ENCODE measurements at places on chromosomes 1 and 21.
A peak's percentile ranks its signal among the peaks of the same experiment; 100 is the strongest.

DNA sequence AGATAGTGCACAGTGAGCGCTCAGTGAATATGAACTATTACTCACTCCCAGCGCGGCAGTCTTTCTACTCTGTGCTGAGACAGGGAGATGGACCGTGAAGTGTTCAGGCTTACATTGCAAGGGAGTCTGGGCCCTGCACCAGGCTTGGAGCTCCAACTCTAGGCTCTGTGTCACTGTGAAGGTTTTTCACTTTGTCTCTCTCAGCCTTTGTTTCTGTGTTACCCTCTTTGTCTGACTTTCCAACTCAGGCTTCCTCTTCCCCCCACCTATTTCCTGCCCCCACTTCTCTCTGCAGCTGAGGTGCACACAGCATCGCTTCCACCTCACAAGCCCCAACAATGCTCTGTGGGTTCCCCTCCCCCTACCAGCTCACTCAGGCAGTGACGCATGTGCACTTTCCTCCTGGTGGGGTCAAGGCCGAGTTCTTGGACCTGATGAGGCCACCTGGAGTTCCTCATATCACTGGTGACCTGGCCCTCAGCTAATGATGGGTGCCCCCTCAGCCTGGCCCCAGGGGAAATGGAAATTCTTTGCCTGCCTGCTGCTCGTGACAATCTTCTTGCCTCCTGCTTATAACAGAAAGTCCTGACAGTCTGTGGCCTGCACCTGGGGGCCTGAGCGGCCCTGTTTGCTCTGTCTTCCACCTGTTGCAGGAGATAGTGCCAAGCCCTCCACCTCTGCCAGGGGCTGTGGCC lies 1.1 kb upstream of the LCK start:
- DNase-seq, result peak; percentile 58

GRCh38 chr1:196723325-196724185 lies 51.1 kb upstream of the CFHR3 start:
- peak; percentile 53 for DNase-seq

DNA sequence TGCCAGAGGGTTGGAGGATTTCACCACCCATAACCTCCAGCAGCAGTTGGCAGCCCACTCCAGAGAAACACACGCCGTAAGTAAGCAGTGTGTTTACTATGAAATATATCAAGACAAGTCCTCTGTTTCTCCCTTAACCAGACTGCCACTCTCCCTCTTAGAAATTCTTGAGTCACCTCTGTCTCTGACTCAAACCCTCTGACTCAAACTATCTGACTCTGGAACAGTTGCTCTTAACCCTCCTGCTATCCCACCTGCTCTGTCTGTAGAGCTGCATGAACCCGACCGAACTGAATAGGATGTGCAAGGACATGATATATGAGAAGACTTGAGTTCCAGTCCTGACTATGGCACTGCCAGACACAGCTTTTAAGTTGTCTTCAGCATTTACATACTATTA lies 14.1 kb downstream of the INPP5B start:
- peak; percentile 80 for DNase-seq

DNA sequence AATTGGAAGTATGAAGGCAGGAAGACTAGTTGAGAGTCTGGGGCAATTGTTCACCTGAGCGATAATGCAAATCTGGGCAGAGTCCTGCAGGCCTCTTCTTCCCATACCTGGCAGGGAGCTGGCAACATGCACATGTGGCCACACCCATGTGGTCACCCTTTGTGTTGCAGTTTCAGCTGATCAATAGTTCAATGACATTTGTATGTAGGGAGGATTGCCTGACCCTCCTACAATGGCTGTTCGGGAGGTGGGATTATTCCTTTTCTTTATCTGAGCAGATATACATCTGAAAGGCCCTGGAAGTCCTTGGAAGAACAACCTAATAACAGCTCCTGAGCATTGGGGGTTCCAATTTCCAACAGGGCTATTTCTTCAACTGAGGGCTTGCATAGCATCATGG lies 15.2 kb upstream of the TRIM45 start:
- DNase-seq, result no peak

DNA sequence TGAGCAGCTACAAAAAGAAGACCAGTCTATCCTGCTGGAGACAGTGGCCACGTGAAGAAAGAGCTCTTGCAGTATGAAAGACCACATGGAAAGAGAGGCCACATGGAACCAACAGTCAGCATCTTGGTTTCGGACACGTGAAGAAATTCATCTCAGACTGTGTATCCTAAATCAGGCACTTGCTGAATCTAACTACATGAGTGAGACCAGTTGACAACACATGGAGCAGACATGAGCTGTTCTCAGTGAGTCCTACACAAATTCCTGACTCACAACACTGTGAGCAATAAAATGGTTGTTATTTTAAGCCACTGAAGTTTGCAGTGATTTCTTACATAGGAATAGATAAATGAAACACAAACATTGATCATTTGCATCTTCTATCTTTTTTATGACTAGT lies 2.4 kb upstream of the TAF1A start:
- peak; percentile 50 for DNase-seq

- DNase-seq, result peak; percentile 61
Observed at GRCh38 chr1:32335790-32336590, at the start of gene MARCKSL1. Gene MARCKSL1 (minus strand): TSS chr1:32336233. CDS start chr1:32336033, 200 bp downstream.

DNA sequence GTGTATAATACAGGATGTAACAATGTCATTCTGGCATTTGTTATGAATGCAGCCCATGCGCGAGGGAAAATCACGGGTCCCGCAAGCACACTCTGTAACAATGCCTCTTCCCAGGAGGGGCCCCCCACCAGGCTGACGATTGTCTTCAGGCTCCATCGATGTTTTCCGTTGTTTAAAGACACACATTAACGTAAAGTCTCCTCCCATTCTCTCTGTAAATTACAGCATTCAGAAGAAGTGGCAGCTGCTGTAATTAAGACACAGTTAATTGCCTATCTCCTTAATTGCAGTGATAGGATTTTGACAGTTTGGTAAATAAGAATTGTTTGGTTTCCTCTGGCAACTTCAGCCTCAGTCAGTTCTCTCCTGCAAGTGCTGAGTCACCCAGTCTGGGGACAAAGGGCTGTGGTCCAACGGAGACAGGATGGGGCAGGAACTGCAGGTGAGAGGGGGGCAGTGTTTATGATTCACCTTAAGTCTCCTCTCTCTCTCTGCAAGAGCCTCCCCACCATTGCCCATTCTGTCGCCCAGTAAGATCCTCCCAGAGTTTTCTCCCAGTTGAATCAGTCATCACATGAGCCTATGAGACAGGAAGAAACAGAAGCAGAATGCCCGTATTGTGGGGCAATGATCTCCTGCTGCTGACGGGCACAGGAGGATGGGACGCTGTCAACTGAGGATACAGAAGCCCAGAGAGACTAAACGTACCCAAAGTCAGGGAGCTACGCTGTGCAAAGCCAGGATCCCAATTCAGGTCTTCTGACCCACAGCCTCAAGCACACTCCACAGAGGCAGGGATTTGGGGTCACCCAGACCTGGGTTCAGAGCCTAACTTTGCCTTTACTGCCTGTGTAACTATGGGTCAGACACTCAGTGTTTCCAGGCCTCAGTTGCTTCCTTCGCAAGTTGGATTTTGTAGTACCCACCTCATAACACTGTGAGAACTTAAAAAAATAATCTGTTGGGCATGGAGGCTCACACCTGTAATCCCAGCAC lies 110.0 kb downstream of the ADSS2 start:
- no peak for DNase-seq

DNA sequence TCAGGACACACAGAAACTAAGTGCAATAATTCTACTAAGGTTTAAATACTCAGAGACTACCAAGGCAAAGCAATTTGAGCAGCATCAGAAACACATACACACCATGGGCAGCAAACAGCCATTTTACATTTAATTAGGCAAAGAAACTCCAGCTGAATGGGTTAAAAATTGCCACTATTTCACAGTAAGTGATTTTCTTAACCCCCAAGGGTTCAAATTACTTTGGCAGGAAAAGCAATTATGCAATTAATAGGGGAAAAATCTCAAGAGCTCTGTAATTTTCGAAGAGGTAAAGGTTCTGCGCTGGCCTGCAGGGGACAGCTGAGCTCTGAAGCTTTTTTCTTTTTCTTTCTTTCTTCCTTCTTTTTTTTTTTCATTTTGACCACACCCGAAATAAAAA lies 206.2 kb upstream of the RRP15 start:
- no peak for DNase-seq

DNA sequence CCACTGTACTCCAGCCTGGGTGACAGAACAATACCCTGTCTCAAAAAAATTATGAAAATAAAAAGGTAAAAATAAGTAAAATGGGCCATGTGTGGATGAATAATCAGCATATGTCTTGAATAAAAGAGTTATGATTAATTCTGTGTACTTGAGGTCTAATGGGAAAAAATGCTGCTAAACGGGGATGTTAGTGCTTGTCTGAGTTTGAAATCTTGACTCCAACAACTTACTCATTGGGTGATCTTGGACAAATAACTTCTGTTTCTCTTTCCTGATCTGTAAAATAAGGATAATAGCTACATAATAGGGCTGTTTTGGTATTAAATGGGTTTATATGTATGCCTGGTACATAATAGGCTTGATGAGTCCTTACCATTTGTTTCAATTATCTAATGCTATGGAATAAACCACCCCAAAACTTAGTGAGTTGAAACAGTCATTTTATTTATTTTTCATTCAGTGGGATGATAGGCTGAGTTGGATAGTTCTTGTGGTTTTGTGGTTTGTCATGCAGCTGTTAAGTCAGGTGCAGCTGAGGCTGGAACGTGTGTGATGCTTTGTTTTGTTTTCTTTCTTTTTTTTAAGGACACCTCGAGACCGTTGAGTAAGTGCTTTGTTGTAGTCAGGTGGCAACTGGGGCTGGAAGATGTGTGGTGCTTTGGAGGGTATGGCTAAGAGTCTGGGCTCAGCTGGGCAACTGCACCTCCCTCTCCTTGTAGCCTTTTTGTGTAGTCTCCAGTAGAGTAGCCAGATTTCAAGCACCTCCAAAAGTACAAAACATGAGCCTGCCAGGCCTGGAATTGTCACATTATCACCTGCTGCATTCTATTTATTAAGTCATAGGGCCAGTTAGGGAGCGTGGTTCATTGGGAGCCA lies 4.9 kb downstream of the MDM4 start:
- peak; percentile 80 for DNase-seq

DNA sequence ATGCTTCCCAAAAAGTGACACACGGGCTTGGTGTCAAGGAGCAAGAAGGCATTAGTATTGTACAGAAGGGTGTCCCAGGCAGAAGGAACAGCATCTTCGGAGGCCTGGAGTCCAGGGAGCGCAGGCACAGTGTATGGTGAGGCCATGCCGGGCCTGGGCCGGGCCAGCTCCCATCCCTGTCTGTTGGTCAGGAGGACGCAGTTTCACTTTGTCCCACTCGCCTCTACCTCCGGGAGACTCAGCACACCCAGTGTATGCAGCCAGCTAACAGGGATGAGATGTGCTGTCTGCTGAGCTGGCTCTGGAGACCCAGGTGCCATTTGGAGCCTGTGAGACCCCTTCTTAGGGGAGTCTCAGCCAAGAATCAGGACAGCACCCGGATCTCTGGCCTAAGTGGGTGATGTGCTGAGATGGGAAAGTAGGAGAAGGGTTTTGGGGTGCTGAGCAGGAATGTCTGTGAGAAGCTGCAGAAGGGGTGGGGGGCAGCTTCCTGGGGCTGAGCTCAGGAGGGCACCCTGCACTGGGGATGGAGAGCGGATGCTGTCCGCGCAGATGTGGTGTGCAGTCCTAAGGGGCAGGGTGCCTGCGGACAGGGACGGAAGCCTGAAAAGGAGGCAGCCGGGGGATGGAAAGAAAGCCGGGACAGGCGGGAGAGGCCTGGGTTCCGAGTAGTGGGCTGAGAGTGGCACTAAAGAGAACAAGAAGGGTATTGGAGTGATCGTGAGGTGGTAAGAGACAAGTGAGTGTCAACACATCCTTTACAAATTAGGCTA lies 25.7 kb downstream of the DMRTB1 start:
- no peak for DNase-seq

GRCh38 chr1:234900595-234900994 lies 228.0 kb downstream of the TOMM20 start:
- DNase-seq, result no peak

DNA sequence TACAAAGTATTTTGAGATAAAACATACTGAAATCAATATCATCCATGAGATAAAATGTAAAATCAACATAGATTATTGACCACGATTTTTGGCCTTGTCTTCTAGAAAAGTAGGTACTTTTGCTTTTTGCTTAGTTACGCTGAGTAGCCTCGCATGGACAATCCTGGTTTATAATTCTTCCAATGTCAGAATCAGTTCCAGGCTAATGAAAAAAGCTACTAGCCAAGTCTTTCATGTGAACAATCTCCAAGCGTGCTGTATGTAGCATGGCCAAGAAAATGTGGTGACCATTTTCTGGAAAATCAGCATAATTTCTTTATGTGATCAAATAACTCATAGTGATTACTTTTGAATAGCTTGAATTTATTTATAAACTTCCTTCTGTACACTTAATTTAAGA lies 145.8 kb downstream of the NTMT2 start:
- no peak for DNase-seq

DNA sequence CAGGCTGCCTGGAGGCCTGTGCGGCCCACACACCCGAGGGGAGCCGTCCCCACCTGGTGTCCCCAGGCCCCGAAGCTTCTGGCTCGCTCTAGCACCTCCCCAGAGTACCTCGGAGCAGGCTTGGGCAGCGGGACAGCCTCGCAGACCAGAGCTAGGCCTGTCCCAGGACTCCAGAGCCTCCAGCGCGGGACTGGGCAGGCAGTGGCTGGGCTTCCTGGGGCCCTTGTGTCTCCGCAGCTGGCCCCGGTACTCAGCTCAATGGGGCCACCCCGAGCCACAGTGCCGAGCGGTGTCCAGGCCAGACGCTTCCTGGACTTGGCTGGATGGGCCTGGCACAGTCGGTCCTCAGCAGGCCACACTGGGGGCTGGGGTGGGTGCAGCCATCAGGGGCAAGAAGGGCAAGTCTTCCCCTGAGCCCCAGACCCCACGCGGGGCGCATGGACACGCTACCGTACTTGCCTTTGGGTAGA lies 4.9 kb downstream of the SCNN1D start:
- DNase-seq, result no peak

DNA sequence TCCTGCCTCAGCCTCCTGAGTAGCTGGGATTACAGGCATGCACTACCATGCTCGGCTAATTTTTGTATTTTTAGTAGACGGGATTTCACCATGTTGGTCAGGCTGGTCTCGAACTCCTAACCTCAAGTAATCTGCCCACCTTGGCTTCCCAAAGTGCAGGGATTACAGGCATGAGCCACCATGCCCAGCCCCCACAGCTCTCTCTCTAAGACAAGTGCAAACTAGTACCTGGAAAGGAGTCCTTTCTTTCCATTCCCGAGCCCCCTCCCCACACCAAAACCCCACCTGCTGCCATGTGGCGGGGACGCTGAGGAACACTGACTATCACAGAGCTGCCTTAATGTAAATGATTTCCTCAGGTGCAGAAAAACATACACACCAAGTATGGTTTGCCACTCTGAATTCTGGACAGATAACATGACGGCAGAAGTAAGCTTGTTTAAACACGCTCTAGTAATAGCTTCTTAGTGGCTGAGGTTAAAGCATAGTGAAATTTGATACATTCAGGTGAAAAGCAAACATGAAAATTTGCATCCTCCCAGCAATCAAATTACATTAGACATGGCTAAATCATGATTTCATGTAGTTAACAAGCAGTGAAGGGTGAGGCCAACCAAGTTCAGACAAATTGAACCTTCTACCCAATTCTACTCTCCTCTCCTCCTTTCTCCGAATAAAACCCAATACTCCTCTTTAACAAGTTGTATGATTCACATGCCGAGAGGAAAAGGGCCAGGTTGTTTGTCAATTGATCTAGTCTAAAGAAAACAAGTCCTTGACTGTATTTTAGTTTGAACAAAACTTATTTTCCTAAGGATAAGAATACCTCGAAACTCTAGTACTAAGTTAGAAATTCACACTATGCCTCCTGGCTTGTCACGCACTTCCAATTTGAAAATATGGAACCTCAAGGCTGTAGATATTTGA lies 19.8 kb downstream of the ERRFI1 start:
- DNase-seq, result peak; percentile 50

All from cardiac fibroblast (primary cell).